Suppressor macrophage treated with lipopolysaccharide for 4 hours (primary cell): ENCODE measurements at places on chromosomes 1 and 21.

GRCh38 chr1:63630666-63631065 lies 37.5 kb downstream of the PGM1 start:
- no peak for DNase-seq

DNA sequence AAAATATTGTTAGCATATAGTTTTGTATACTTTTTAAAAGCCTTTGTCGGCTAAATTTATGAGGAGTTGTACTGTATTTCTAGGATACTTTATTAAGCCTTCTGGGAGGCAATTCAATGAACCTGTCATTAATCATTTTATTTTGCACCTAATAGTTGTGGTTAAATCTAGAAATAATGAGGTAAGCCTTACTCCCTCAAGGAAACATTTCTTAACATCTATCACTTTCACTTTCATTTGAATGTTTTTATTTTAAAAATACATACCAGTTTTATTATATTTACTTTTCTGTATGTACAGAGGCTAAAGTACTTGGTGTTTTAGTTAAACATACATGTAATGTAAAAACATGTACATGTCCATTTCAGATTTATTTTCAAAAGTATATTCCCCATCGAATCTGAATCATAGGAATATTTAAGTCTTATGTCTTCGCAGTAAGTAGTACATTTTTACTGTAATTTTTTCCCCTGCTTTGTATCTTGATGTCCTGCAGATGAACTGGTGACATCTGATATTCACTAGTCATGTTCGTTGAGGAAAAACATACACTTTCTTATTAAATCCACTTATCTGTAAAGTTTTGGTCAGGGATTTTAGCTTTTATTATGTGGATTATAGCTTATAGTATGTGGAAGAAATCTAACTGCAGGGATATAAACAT lies 82.8 kb downstream of the DISP1 start:
- DNase-seq: no peak

- peak; percentile 73 for DNase-seq
These were observed 11.0 kb downstream of the YIPF1 start for GRCh38 chr1:53878492-53879105.

GRCh38 chr1:175673371-175674150 lies 69.8 kb downstream of the TNR start:
- no peak for DNase-seq

GRCh38 chr1:231351816-231352215 lies 13.7 kb downstream of the SPRTN start:
- DNase-seq: no peak

DNA sequence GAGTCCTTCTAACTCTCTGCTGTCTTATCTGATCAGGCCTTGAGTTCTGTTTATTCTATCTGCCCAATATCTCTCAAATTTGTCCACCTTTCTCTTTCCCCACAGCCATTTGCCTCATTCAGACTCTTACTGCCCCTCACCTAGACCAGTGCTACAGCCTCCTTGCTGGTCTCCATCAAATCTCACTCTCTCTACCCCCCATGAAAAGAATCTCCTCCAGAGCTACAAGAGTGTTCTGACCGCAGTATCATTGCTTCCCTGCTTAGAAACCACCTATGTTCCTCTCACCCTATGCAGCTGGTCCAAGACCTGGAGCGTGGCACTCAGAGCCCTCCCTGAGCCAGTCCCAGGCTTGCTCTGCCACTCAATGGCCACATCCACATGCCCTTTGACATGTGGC lies 231.0 kb upstream of the JUN start:
- DNase-seq: no peak

DNA sequence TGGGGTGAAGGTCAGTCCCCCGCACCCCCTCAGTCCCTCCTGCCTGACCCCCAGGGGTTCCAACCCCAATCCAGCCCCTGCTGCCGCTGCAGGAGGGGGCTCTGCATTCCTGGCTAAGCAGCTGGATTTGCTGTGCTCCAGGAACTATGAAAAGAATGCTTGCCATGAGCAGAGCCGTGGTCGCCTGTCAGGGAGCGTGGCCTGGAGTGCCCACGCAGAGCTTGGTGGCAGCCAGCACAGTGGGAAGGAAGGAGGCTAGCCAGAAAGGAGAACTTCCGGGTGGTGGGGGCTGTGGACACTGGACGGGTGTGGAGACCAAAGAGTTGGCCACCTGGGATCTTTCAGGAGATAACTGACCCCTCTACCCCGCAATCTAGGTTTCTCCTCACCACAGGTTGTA lies 5.6 kb downstream of the COL8A2 start:
- peak; percentile 49 for DNase-seq

DNA sequence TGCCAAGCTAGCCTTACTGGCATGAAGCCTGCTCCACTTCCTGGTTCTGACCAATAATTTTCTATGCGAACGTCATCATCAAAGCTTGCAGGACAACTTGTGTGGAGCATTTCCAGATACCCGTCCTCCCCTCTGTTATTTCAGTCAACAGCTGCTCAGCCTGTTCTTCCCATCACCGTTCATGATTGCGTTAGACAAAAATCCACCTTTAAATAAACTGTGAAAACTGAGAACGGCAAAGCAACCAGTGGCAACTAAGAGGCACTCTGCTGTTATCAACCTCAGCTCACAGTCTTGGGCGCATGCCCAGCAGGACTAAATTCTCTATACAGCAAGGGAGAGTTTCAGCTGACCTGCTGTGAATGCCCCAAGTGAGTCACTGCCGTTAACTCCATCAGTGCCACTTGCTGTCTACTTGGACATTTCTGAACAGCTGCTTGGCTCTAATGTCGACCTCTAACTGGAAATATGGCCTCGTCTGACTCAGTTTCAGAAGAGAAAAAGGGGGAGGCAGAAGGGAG lies 207.4 kb upstream of the RUNX1 start:
- DNase-seq: no peak
